ENCODE measurements at places on chromosomes 16 and 17. TPM values are rescaled to one million over a fixed set of nuclear protein-coding genes. Genes with fewer than 3 reads are reported as not detected.

GRCh38 chr17:58284613-58285421, 4.1 kb upstream of the MPO start:
- no peak overlapping the region for H3K4me3 ChIP-seq
- H3K27me3 ChIP-seq, result peaks cover 49% of the 10 kb centered on the region
- peaks cover under 1% of the 10 kb centered on the region for H3K4me1 ChIP-seq
- H3K36me3 ChIP-seq, result no peaks in the 10 kb centered on the region
- DNase-seq, result no peak
- no peak overlapping the region for H3K27ac ChIP-seq

GRCh38 chr17:2608350-2608913, 15.0 kb downstream of the PAFAH1B1 start:
- no peak for DNase-seq
- no peaks in the 10 kb centered on the region for H3K27me3 ChIP-seq
- no peak overlapping the region for H3K4me3 ChIP-seq
- peak overlapping the region; percentile 53 for H3K27ac ChIP-seq
- peaks cover 5% of the 10 kb centered on the region for H3K36me3 ChIP-seq

DNA sequence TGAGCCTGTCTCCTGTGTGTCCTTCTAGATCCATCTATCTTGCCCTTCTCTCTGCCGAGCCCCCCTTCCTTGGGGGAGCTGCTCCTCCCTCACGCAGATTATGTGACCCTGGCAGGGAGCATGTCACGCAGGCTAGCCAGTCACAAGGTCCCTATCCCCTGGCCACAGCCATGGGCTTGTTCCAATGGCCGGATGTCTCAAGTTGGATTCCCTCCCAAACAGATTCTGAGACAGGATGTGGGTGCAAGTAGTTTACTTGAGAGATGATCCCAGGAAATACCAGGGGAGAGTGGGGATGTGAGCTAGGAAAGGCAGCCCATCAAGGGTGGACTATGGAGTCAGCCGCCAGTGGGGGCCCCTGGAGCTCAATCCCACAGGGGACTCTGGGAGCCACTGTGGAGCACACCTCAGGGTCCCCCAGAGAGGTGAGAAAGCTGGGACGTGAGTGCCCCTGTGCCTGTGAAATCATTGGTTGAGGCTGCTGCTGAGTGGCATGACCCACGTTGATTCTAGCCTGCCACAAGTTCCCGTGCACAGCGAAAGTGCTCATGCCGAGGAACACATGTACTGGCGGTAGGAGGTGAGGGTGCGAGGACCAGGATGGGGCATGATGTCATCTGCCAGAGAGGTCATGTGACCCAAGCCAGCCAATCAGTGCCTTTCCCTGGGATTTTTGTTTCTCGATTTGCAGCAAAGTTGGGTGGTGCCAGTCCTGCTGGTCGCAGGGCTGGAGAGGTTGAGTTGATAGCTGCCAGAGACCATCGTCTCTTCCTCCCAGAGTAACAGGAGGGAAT, 6.4 kb upstream of the CRISPLD2 start:
- no peak overlapping the region for H3K4me3 ChIP-seq
- no peaks in the 10 kb centered on the region for H3K36me3 ChIP-seq
- no peak overlapping the region for H3K27ac ChIP-seq
- DNase-seq, result no peak
- no peaks in the 10 kb centered on the region for H3K27me3 ChIP-seq

- no peaks in the 10 kb centered on the region for H3K36me3 ChIP-seq
- DNase-seq, result no peak
- no peak overlapping the region for H3K27ac ChIP-seq
- peaks cover 23% of the 10 kb centered on the region for H3K27me3 ChIP-seq
These were observed 64.3 kb downstream of the ZDHHC7 start for GRCh38 chr16:84947022-84947421.

DNA sequence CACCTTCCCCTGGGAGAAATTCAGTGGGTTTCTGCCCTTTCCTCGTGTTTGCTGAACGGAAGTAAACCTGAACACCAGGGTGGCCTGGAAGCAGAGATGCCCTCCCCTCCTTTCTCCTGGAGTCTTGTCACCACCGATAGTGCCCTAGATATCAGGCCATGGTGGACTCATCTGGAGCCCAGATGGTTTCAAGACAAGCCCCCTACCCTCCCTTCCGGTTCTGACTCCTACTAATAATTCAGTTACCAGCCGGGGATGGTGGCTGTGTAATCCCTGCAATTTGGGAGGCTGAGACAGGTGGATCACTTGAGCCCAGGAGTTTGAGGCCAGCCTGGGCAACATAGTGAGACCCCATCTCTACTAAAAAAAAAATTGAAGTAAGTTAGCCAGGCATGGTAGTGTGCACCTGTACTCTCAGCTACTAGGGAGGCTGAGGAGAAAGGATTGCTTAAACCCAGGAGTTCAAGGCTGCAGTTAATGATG, 2.4 kb downstream of the ZNF469 start:
- no peak overlapping the region for H3K4me3 ChIP-seq
- peaks cover 44% of the 10 kb centered on the region for H3K27me3 ChIP-seq
- H3K4me1 ChIP-seq, result peaks cover 4% of the 10 kb centered on the region
- no peaks in the 10 kb centered on the region for H3K36me3 ChIP-seq
- DNase-seq, result no peak

CD19 gene
- not detected for total RNA-seq

- no peaks in the 10 kb centered on the region for H3K36me3 ChIP-seq
- no peak overlapping the region for H3K27ac ChIP-seq
- H3K4me1 ChIP-seq, result no peaks in the 10 kb centered on the region
These were observed 232.3 kb downstream of the KATNIP start for GRCh38 chr16:27781981-27782880.

GRCh38 chr16:85083051-85083639, 29.1 kb downstream of the CIBAR2 start:
- no peak overlapping the region for H3K4me3 ChIP-seq
- no peaks in the 10 kb centered on the region for H3K4me1 ChIP-seq
- peaks cover 3% of the 10 kb centered on the region for H3K36me3 ChIP-seq
- DNase-seq, result no peak

DNA sequence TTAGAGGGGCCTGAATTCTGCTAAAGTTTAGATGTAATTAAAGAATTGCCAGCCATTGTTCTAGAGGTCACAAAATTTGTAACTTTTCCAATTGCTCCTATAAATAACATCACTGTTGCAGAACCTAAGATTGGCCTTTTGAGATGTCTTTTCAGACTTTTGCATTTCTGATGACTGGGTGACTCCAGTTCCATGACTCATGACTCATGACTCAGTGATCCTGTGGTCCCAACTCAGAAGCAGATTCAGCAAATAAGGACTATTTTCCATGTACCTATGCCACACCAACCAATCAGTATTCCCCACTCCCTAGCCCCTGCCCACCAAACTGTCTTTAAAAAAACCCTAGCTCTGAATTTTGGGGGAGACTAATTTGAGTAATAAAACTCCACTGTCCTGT, 740.9 kb downstream of the CDH8 start:
- no peak for DNase-seq
- H3K4me1 ChIP-seq, result no peaks in the 10 kb centered on the region
- H3K27ac ChIP-seq, result no peak overlapping the region
- no peak overlapping the region for H3K4me3 ChIP-seq
- no peaks in the 10 kb centered on the region for H3K36me3 ChIP-seq
- H3K27me3 ChIP-seq, result no peaks in the 10 kb centered on the region

TBC1D3 gene
- 6.9 TPM for total RNA-seq

GRCh38 chr17:27294689-27295630, 1.0 kb downstream of the WSB1 start:
- H3K4me3 ChIP-seq, result peak overlapping the region; percentile 97
- no peaks in the 10 kb centered on the region for H3K27me3 ChIP-seq
- peaks cover 2% of the 10 kb centered on the region for H3K36me3 ChIP-seq
- H3K4me1 ChIP-seq, result peaks cover 32% of the 10 kb centered on the region
- peak overlapping the region; percentile 99 for H3K27ac ChIP-seq

- H3K4me3 ChIP-seq, result no peak overlapping the region
- peaks cover 13% of the 10 kb centered on the region for H3K4me1 ChIP-seq
- peaks cover 2% of the 10 kb centered on the region for H3K36me3 ChIP-seq
- DNase-seq, result no peak
- H3K27me3 ChIP-seq, result no peaks in the 10 kb centered on the region
These were observed 17.4 kb upstream of the RAB11FIP4 start for GRCh38 chr17:31374094-31374447.

GRCh38 chr16:20073203-20074098, at the start of gene GPR139:
TSS of gene GPR139 (minus strand) at chr16:20073890. CDS start at chr16:20073616, 274 bp downstream.
- no peak within 1 kb of the TSS for H3K27ac ChIP-seq
- H3K27me3 ChIP-seq, result peaks cover 18% of the 10 kb centered on the region
- peaks cover 3% of the 10 kb centered on the region for H3K36me3 ChIP-seq
- H3K4me3 ChIP-seq, result no peak within 1 kb of the TSS

- no peaks in the 10 kb centered on the region for H3K27me3 ChIP-seq
- H3K4me1 ChIP-seq, result peaks cover 16% of the 10 kb centered on the region
- H3K4me3 ChIP-seq, result no peak overlapping the region
- peaks cover 31% of the 10 kb centered on the region for H3K36me3 ChIP-seq
- no peak for DNase-seq
These were observed 339.4 kb downstream of the XYLT1 start for GRCh38 chr16:17131351-17131750.

- no peak for DNase-seq
- no peak overlapping the region for H3K27ac ChIP-seq
- no peaks in the 10 kb centered on the region for H3K36me3 ChIP-seq
- H3K4me1 ChIP-seq, result no peaks in the 10 kb centered on the region
These were observed 19.0 kb downstream of the CENPX start for GRCh38 chr17:82003411-82004381.

KCNJ18 gene
- not detected for total RNA-seq

DNA sequence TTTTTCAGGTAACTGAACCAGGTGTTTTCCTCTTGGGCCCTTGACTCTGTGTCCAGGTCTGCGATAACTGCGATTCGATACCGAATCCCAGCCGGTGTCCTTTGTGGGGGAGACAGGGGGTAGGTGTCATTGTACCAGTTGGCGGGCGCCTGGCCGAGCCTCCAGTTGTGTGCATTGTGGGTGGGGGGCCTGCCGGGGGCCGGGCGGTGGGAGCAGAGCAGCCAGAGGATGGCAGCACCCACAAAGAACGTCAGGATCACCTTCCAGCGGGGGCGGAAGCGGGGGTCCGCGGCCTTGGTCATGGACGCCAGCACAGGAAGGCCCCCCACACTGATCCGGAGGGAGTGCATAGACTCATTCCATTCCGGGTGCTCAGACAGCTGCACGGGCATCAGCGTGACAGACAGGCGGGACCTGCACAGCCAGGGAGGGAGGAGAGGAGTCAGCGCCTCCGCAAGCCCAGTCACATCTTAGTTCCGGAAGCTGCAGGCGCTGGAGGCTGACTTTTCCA, 12.3 kb downstream of the CANT1 start:
- peaks cover 14% of the 10 kb centered on the region for H3K4me1 ChIP-seq
- H3K27ac ChIP-seq, result no peak overlapping the region
- H3K4me3 ChIP-seq, result no peak overlapping the region
- H3K27me3 ChIP-seq, result no peaks in the 10 kb centered on the region
- peaks cover 3% of the 10 kb centered on the region for H3K36me3 ChIP-seq

GRCh38 chr16:83302853-83303252, 504.9 kb upstream of the HSBP1 start:
- H3K27me3 ChIP-seq, result peaks cover 34% of the 10 kb centered on the region
- H3K36me3 ChIP-seq, result no peaks in the 10 kb centered on the region
- DNase-seq, result no peak
- no peaks in the 10 kb centered on the region for H3K4me1 ChIP-seq
- H3K4me3 ChIP-seq, result no peak overlapping the region

TSPOAP1 gene
- 32.8 TPM for total RNA-seq

DNA sequence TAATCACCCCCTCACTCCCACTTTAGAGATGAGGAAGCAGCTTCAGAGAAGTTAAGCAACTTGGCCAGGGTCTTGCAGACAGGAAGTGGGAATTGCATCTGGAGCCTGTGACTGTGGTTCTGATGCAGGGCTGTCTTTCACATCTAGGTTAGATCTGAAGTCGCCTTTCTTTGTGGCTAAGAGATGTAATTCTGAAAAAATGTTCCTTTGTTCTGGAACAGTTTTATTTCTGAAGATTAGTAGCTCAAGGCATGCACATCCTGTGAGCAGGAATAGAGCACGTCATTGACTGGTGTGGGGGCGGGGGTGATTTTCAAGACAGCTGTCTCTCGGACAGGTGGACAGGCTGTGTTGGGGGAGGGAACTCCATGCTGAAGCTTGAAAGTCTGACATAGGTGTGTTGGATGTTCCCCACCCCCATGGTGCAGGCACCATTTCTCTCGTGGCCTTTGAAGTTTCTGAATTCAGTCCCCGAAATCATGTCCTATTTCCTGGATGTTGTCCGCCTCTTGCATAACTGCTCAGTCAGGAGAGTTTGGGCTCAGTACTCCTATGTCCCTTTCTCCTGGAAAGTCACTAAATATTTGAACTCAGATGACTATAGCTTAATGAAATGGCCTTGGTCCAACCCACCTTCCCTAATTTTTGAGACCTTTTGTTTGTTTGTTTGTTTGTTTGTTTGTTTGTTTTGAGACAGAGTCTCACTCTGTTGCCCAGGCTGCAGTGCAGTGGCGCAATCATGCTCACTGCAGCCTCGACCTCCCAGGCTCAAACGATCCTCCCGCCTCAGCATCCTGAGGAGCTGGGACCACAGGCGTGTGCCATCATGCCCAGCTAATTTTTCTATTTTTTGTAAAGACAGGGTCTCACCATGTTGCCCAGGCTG, 21.0 kb upstream of the HERPUD1 start:
- H3K4me3 ChIP-seq, result no peak overlapping the region
- H3K27ac ChIP-seq, result peak overlapping the region; percentile 74
- no peak for DNase-seq
- H3K27me3 ChIP-seq, result peaks cover 12% of the 10 kb centered on the region

SLC47A1 gene
- total RNA-seq, result not detected

- no peaks in the 10 kb centered on the region for H3K27me3 ChIP-seq
- no peak for DNase-seq
- no peak overlapping the region for H3K27ac ChIP-seq
- H3K4me1 ChIP-seq, result peaks cover 4% of the 10 kb centered on the region
- no peak overlapping the region for H3K4me3 ChIP-seq
- no peaks in the 10 kb centered on the region for H3K36me3 ChIP-seq
These were observed 1.8 kb downstream of the CCDC78 start for GRCh38 chr16:724188-725040.

KRTAP2-1 gene
- not detected for total RNA-seq
